ENCODE measurements at places on chromosomes 7 and 10. TPM values are rescaled to one million over a fixed set of nuclear protein-coding genes. Genes with fewer than 3 reads are reported as not detected.

DNA sequence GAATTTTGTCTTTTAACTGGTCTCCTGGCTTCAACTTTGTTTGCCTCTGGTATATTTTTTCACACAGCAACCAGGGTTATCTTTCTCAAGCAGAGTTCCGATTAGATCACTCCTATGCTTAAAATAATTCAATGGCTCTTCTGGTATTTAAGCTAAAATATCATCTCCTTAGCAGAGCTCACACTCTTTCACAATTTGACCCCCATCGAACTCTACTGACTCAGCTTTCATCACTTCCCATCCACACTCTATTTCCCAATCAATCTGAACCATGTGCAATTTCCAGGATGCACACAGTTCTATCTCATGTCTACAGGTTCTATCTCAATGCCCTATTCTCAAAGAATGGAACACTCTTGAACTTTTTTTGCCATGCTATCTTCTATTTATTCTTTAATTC lies 809.5 kb downstream of the GRID1 start:
- DNase-seq = no peak

- DNase-seq = no peak
Measured at GRCh38 chr10:72709041-72709440, 17.1 kb downstream of the MCU start.

Gene HSPA12A
- 23.2 TPM for total RNA-seq

DNA sequence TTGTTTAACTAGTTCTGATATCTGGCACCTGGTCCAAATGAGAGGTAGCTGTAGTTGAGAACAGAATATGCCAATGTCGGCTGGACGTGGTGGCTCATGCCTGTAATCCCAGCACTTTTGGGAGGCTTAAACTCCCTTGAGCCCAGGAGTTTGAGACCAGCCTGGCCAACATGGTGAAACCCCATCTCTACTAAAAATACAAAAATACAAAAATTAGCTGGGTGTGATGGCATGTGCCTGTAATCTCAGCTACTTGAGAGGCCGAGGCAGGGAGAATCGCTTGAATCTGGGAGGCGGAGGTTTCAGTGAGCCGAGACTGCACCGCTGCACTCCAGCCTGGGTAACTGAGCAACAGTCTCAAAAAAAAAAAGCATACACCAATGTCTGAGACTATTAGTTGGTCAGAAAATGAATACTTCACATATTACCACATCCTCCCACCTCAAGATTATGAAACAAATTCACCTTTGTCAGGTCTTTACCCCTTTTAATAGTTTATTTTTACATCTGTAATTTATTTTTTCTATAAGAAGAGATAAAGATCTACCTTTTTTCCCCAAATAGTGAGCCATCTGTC lies 38.8 kb downstream of the EPC1 start:
- DNase-seq = no peak

Gene C10orf62
- not detected for total RNA-seq

Gene ELOVL3
- not detected for total RNA-seq

GRCh38 chr10:58818900-58819299 lies 306.2 kb downstream of the BICC1 start:
- DNase-seq = no peak

DNA sequence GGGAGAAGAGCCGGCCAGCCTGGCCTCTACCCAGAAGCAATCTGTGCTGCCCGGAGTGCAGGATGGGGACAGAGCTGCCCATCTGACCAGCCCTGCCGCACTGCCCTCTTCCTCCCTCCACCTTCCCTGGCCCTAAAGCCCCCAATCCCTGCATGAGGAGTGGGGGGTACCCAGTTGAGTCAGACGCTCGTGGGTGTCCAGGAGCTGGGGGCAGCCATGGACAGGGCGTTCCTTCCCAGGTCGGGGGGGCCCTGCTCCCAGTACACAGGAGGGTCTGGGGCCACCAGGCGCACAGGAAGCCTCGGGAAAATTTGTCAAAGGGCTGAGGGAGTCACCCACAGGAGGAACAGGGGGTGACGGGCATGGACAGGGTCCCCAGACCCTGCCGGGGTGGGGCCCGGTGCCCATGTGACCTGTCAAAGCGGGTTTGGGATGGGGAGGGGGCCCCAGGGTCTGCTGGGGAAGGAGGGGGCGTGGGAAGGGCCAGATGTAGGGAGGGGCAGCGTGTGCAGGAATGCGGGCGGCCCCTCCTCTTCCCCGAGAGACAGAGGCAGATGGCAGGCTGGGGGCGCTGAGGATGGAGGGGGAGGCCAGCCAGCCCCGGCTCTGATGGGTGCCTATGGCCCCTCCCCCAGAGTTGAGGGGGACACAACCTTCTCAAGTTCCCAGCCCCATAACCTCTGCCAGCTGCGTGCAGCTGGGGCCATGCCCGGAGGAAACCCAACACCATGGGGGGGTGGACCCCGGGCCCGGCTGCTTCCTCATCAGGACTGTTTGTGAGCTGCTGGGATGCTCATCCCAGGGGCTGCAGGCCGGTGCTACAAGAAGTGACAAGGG lies 21.5 kb upstream of the GRIFIN start:
- DNase-seq = no peak

GRCh38 chr7:142581341-142581740 lies 167.9 kb upstream of the PRSS1 start:
- no peak for DNase-seq

DNA sequence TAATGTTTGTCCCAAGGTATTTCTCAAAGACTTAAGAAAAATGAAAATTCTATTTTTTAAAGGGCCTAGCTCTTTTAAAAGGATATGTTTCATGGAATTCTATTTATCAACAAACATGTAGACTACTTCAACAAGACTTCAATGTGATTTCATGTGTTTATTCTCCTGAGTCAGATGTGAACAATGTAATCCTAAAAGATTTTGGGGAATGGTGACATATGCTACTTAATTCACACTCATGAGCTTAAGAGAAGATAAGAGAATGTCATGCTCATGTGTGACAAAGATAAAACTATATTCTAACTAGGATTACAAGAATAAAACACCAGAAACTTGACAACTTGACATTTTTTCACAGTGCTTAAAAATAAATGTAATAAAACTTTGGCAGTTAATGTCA lies 127.5 kb downstream of the TES start:
- DNase-seq = no peak

DNA sequence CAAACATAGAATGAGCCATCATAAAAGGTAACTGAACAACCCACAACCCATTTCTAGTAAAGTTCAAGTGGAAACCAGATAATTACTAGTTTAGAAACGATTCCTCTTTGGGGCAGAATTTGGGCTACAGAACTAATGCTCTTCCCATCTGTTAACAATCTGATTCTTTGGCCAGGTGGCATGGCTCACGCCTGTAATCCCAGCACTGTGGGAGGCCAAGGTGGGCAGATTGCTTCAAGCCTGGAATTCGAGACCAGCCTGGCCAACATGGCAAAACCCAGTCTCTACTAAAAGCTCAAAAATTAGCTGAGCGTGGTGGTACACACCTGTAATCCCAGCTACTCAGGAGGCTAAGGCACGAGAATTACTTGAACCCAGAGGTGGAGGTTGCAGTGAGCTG lies 18.5 kb downstream of the CYP51A1 start:
- no peak for DNase-seq

- no peak for DNase-seq
Measured at GRCh38 chr7:106021151-106022067, 58.3 kb downstream of the CDHR3 start.

Gene ZNF655
- 142 TPM for total RNA-seq

GRCh38 chr10:120422457-120422856 lies 34.6 kb upstream of the PLPP4 start:
- DNase-seq = no peak

DNA sequence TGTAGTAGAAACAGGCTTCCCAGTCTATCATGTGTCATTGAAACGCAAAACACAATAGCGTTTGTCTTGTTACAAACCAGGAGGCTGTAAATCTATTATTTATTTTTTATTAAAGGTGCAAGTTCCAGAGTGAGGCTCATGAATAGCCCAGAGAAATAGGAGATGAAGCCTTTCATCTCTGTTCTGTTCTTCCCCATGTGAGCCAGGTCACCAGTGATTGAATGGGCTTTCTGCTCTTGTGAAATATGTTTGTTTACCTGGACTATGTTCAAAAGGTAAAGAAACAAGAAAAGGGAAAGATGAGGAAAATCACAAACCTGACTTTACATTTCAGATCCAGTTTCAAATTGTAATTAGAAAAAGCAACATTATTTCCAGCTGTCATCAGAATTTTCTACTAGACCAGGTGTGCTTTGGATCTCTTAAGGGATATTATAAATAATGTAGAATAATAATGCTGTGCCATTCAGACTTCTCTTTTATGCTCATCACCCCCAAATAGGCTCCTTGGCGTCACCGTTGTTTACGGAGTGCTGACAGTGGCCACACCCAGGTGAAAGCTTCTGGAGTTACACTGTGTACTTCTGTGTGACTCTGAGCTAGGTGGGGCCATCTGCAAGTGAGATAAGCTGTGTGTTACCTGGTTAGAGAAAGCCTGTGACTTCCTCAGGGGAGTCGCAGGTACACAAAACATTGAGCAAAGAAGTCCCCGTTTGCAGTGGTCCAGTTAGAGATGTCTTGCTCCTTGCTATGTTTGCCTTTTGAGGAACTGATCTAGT lies 274.9 kb downstream of the SDK1 start:
- no peak for DNase-seq

Gene CHPF2
- 31.9 TPM for total RNA-seq

Gene AMPH
- total RNA-seq = 19.6 TPM

DNA sequence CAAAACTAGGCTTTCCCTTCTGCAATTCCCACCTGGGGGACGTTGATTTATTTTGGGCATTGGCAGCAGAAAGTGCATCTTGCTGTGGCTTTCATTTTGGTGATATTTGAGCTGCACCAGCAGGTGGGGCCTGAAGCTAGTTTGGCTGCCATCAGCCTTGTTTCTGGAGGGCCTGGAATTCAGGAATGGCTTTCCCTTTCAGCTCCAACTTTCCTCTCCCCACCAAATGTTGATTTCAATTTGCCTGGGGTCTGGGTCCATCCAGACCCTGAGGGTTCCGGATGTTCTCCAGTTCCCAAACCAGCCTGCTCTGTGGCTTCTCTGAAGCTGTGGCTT lies 640.4 kb downstream of the TYW1 start:
- DNase-seq = no peak

DNA sequence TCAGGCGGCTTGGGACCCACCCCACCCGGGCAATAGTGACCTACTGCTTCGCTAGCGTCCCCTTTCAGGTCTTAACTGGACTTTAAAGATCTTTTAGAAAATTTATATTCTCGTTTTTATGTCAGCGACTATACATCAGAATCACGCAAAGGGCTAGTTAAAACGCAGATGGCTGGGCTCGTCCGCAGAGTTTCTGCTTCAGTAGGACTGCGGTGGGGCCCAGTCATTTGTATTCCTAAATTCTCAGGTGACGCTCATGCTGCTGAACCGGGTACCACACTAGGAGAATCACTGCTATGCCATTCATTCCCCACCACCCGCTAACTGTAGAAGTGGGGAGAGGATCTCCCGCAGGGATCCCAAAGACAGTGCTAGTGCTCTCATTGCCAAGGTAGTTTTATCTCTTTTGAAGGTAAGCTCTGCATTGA lies 12.0 kb upstream of the SP8 start:
- DNase-seq = no peak

Gene AKR1C4
- not detected for total RNA-seq

Measured in uterus (tissue), 4 donors.